Left cardiac atrium (tissue), 4 donors: ENCODE measurements at places on chromosomes 7 and 10.
A peak's percentile ranks its signal among the peaks of the same experiment; 100 is the strongest.

DNA sequence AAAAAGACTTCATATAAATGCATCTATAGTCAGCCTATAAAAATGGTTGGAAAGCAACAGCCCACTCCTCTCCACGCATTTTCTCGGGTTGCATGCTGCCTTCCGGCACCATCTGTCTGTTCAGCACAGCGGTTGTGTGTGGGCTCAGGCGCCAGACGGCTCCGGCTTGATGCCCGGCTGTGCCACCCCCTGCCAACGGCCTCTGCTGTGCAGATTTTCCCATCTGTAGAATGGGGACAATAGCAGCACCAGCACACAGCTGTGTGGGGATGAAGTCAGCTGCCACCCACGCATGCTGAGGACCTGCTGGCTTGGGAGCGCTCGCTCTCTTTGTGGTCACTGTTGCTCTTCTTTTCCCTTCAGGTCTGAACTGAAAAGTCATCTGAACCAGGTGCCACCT, 19.5 kb downstream of the PRKAG2 start:
- no peak for DNase-seq

DNA sequence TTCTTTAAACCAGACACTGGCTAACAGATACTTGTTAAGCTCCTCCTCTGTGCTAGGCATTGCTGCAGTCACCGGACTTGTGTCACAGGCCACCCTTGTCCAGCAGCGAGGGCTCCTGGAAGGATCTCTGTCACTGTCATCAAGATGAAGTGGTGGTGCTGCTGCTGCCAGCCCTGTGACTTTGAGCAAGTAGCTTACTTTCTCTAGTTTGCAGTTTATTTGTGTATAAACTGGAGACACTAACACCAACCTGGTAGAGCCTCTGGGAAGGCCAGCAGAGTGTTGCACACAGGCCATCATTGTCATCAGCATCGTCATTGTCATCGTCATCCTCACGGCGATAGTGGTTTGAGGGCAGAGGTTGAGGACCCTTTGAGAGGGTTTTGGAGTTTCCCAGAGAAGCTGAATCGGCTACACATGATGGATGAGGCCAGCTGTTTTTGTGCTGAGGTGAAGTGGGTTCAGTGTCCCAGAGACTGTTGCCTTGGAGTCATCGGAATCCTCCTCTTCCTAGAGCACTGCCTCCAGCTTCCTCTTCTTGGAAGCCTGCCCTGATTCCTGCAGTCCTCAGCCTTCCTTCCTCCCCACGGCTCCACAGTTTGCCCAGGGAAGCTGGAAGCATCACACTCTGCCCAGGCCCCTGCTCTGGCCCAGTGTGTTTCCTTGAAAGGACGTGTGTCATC, 128.4 kb downstream of the GRK5 start:
- DNase-seq: peak; percentile 71

GRCh38 chr7:6590645-6591110, 857 bp downstream of the INTS15 start:
- no peak for DNase-seq

- no peak for DNase-seq
Observed at GRCh38 chr10:44020322-44021111, 364.4 kb downstream of the CXCL12 start.

- DNase-seq: no peak
Observed at GRCh38 chr10:104020020-104020419, 53.1 kb downstream of the SLK start.

GRCh38 chr7:131625817-131626372, 69.5 kb upstream of the PODXL start:
- peak; percentile 80 for DNase-seq

DNA sequence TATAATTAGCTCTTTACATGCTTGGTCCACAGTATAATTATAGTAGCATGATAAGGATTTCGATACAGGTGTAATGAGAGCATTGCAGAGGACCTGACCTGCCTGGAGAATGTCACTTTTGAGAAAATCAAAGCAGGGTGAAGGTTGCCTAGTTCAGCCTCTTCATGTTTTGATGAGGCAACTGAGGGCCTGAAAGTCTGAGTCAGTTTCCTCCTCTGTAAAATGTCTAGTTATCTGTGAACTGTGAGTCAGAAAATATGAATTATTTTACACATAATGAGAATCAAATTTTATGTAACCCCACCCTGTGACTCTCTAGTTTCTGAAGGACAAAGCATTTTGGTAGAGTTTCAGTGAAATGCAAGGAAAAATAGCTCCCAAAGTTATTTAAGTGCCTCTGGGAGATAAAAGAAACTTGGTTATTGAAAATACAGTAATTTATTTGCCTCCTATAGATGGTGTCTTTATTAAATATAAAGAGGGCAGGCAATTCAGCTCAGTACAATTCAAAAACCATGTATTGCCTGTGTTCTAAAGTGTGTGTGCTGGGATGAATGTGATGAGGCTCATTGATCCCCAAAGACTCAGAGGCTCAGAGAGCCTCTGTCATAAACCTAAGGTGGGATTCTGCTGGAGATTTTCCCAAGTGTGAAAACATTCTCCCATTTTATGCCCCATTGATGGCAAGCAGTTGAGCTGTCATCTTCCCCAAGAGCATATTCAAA, 37.3 kb upstream of the SAMD9L start:
- no peak for DNase-seq

GRCh38 chr10:31756101-31756728, 172.4 kb downstream of the ARHGAP12 start:
- DNase-seq: no peak

GRCh38 chr10:12949248-12949647, 52.3 kb downstream of the CCDC3 start:
- no peak for DNase-seq

- peak; percentile 50 for DNase-seq
Observed at GRCh38 chr10:132142396-132143161, 44.2 kb upstream of the DPYSL4 start.

- DNase-seq: no peak
Observed at GRCh38 chr7:16758631-16759611, 5.4 kb downstream of the TSPAN13 start.

DNA sequence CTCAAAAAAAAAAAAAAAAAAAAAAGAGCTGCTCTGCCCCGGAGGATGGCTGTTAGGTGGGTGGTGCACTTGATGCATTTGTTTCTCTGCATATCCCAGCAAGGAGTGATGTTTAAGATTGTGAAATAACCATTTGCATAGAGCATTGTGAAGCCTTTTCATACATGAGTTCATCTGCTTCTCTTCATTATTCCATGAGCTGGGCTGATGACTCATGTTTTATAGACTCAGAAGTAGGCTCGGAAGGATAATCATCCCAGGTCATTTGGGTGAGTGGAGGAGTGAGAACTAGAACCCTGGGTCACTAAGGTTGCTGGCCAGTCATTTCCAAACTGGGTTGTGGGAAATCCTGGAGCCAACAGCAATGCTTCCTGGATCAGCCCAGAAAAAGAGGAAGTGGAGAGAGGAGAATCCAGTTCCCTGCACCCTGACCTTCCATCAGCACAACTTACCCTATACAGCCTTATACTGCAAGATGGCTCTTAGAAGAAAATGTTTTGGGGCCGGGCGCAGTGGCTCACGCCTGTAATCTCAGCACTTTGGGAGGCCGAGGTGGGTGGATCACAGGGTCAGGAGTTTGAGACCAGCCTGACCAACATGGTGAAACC, 45.3 kb downstream of the TACC2 start:
- DNase-seq: no peak

- no peak for DNase-seq
Observed at GRCh38 chr10:127945341-127945758, 38.4 kb downstream of the PTPRE start.

DNA sequence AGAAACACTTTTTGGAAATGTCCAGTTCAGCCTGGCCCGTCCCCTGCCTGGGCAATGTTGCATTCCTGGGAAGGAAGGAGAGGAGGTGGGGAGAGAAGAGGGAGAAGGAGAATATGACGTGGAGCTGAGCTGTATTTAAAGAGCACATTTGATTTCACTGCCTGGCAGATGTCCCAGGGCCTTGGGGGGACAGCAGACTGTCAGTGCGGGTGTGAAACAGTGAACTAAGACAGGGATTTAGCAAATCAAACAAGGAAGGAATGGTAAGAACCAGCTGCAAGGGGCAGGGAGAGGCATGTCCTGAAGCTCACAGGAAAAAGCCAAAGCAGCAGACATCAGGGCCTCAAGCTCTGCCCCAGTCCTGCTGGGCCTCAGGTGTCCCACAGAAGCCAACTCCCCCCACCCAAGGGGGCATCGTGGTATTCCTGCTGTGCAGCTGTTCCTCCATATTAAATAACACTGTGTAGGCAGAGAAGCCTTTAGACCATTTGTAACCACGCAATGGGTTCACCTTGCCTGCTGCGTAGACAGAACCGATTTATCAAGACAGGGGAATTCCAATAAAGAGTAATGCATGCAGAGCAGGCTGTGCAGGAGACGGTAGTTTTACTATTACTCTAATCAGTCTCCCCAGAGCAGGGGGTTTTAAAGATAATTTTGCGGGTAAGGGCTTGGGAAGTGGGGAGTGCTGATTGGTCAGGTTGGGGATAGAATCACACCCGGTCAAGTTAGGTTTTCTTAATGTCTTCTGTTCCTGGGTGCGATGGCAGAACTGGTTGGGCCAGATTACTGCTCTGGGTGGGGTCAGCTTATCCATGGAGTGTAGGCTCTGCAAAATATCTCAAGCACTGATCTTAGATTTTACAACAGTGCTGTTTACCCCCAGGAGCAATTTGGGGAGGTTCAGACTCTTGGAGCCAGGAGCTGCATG, 18.3 kb downstream of the LEP start:
- DNase-seq: no peak
